Stomach (tissue), 19 donors: ENCODE measurements at places on chromosomes 11 and 22. TPM values are rescaled to one million over a fixed set of nuclear protein-coding genes. Genes with fewer than 3 reads are reported as not detected.
A peak's percentile ranks its signal among the peaks of the same experiment; 100 is the strongest.

TCP11L1 gene
- total RNA-seq: 39.0 TPM

MMP12 gene
- total RNA-seq: not detected

- peak; percentile 77 for DNase-seq
Measured at GRCh38 chr22:37894939-37895670, 11.0 kb upstream of the MICALL1 start.

GRCh38 chr11:116543911-116544475 lies 228.8 kb downstream of the BUD13 start:
- DNase-seq: no peak

DNA sequence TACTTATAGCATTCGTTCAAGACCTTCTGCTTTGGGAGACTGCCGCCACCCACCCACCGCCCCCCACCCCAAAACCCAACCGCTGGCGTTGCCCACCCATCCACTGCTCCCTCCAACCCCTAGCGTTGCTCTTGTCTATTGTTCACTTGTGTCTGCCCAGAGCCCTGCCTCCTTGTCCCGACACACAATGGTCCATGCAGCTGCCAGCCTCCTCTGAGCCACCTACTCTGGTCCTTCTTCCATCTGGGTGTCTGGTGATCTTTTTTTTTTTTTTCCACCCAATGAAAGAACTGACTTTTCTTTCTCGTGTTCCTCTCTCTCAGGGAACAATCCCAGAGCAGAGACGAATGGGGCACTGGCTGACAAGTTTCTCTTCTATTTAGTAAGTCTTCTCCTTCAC lies 256.0 kb upstream of the SESN3 start:
- DNase-seq: no peak

DNA sequence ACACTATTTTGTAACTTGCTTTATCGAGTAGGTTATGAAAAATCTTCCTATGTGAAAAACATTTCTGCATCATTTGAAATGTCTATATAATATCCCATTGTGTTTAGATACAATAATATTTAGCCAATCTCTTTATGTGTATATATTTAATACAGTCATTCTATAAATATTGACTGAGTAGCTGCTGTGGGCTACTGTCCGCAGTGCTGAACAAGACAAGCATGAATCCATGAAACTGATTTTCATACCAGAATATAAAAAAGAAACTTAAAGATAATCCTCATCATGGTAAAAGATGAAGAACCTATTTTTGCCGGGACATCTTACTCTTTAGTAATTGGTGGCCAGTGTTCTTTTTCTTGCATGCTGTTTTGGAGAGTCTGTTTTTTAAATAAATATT lies 3.6 kb downstream of the PPARA start:
- no peak for DNase-seq

DNA sequence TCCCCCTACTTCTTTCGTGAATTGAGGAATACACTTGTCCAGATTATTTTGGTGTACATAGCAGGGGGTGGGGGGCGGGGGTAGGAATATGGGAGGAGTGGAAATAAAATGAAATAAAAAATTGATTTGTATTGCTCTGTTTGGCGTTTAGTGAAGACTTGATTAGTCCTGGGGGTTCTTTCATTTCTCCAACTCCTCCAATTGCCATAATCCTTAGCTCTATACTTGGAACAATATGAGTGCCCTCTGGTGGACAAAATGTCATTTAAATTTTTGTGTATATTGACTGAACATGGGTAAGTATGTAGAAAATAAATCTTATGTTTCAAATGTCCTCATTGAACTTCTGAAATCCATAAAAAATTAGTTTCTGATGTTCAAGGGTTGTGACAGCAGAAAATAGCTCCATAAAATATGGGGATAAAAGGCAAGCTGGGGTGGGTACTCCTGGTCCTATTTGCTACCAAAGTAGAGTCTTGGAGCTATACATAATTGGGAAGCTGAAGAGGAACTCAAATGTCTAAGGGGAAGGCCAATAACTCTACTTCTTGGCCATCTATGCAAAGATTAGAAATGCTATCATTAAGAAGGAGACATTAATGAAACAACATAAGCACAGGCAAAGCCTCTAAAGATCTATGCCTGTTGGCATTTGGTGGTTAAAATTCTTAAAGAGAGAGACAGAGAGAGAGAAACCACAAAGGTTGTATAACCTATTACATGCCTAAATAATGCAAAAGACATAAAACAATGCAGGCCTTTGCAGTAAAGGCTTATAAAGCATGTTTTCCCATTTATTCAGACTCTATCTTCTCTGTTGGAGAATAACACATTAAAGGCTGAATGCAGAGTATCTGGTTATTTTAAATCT lies 421.6 kb downstream of the METTL15 start:
- no peak for DNase-seq

DNA sequence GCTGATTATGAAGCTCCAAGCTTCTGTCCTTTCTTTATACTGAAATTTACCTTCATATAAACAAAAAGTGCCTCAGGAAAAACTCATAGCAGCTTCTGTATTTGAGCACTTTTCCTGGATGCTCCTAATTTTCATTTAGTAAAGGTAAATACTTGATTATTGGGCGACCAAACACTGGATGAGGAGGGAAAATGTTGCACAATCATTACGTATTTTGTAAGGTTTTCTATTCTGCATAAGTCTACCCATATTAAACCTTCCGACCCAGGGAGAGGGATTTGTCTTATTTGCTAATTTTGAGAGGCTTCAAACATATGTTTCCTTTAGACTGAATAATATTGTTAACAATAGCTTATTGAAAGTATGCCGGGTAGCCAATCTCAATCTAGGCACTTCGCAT lies 4.3 kb upstream of the SLC6A5 start:
- DNase-seq: no peak
